Progenitor cell of endocrine pancreas (in vitro differentiated cells): ENCODE measurements at places on chromosomes 2 and 18.
A peak's percentile ranks its signal among the peaks of the same experiment; 100 is the strongest.

DNA sequence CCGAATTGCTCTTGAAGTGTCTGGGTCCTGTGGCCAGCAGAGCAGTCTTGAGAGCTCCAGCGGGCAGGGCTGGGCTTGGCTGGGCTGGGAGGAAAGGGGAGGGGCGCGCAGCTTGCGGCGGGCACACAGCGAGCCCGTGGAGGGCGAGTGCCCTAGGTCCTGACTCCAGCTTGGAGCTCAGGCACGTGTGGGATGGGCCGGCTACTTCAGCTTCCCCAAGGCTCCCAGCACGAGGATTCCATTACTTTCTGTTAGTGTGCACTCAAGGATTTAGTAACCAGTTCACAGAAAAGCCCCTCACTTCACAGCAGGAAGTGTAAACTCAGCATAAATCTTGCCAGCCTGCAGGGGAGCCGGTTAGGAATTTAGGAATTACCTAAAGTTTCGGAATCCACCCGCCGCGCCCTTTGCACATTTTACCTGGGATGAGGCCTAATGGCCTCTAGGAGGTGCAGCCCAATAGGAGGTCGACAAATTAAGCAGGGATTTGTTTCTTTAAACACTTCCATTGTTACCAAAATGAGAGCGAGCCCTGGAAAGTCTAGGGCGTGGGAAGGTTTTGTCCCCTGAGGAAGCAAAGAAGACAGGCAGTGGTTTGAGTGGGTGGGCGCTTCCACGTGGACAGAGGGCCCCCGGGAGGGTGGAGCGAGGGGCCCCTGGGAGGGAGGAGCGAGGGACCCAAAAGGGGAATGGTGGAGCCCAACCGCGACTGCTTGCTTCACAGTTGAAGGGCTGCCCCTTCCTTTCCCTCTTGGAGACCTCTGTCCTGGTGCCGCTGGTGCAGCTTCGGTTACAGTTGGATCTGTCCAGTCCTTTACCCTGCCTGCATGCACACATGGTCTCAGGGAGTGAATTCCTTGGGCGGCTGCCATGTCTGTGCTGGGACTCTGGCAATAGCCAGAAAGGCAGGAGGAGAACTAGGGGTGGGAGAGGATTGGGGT lies 93.3 kb downstream of the CTAGE1 start:
- peak; percentile 23 for DNase-seq

- no peak for DNase-seq
These were observed 270.1 kb downstream of the ETAA1 start for GRCh38 chr2:67667054-67667908.

DNA sequence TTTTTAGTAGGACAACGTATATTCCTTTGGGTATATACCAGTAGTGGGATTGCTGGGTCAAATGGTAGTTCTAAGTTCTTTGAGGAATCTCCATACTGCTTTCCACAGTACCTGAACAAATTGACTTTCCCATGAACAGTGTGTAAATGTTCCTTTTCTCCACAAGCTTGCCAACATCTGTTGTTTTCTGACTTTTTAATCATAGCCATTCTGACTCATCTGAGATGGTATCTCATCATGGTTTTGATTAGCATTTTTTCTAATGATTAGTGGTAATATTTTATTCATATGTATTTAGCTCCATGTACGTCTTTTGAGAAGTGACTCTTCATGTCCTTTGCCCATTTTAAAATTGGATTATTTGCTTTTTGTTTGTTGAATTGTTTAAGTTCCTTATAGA lies 58.4 kb upstream of the CERS6 start:
- no peak for DNase-seq

DNA sequence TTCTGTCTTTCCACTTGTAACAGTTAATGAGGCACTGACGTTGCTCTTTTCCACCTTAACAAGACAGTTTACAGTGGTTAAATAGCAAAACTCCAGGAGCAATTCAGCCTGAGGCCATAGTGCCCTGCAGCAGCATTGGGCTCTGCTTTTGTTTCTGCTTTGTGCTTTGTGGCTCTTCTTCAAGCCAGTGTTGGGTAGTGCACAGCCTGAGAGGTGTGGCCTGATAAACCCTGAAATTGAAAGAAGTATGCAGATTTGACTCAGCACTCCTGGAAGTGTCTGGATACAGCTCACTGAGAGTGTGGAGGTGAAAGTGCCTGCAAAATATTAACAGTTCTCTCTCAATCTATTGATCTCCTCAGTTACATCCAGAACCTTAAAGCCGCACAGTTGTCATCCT lies 63.0 kb downstream of the STK25 start:
- DNase-seq, result no peak

- no peak for DNase-seq
These were observed 63.8 kb downstream of the ARL6IP6 start for GRCh38 chr2:152782171-152782570.

GRCh38 chr2:157848213-157848612 lies 27.9 kb downstream of the ACVR1 start:
- DNase-seq, result no peak

GRCh38 chr2:233129351-233129978 lies 69.3 kb downstream of the INPP5D start:
- DNase-seq, result no peak

DNA sequence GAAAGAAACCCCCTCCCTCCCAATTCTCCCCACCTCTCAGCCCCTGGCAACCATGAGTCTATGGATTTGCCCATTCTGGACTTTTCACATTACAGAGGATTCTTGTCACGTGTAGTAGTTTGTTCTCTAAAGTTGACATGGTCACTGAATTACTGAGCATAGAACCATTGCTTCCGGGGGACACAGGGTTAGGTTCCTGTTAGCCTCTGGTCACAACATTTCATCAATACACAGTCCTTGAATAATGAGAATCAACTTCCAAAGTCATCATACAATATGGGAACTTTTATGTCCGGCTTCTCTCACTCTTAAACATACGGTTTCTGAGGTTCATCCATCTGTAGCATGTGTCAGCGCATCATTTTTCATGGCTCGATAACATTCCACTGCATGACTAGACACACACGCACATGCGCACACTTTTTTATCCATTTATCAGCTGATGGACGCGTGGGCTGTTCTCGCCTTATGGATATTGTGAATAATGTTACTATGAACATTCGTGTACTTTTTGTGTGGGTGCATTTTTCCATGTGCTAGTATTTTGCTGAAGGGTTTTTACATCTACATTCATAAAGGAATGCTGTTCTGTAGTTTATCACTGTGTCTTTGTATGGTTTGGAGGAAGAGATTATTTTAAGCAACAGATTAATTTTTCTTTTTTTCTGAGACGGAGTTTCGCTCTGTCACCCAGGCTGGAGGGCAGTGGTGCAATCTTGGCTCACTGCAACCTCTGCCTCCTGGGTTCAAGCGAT lies 48.1 kb downstream of the PARD6G start:
- no peak for DNase-seq

DNA sequence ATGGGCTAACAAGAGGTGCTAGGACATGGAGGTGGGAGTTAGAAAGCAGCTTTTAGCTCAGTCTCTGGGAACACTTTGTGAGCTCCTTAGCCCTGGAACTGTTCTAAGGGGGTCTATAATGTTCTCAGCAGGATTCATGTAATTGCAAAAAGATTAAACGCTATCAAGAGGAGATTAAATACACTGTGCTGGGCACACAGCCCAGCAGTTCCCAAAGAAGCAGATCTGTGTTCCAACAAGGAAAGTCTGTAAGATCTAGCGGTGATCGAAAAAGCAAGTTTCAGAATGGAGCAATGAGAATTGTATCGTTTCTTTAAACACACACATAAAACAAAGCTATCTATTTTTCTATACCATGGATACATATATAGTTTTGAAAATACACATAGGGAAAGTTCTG lies 2.4 kb upstream of the ARID5A start:
- DNase-seq, result no peak

GRCh38 chr2:45892757-45893156 lies 241.3 kb downstream of the PRKCE start:
- no peak for DNase-seq

- DNase-seq, result no peak
These were observed 149.8 kb upstream of the ITGA4 start for GRCh38 chr2:181307203-181307991.
